ENCODE measurements at places on chromosomes 12 and 14.

DNA sequence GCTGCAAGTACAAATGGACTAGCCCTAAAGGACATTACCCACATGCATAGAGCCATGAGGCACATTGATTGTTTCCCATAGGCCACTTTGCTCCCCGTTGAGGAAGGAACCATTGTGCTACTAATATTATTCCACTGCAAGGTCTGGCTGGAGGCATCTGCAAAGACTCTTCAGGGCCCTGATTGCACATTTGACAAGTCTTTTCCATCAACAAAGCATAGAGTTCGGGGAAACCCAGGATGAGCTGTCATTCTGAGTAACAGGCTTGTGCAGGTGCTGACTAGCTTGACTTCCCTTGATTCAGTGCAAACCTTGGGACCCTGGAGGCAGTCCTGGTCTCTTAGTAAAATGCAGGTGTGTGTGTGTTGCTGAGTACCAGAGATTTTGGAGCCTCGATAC, 73.8 kb downstream of the SUSD6 start:
- DNase-seq: peak; percentile 33

GRCh38 chr14:106058342-106058741, 532.0 kb downstream of the TMEM121 start:
- DNase-seq: no peak

DNA sequence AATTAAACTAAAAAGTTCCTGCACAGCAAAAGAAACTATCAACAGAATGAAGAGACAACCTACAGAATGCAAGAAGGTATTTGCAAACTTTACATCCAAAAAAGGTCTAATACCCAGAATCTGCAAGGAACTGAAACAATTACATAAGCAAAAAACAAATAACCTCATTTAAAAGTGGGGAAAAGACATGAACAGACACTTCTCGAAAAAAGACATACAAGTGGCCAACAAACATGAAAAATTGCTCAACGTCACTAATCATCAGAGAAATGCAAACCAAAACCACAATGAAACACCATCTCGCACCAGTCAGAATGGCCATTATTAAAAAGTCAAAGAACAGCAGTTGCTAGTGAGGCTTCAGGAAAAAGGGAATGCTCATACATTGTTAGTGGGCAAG, 15.2 kb downstream of the PDE6H start:
- no peak for DNase-seq

- no peak for DNase-seq
These were observed 57.6 kb downstream of the C12orf56 start for GRCh38 chr12:64332938-64333337.

DNA sequence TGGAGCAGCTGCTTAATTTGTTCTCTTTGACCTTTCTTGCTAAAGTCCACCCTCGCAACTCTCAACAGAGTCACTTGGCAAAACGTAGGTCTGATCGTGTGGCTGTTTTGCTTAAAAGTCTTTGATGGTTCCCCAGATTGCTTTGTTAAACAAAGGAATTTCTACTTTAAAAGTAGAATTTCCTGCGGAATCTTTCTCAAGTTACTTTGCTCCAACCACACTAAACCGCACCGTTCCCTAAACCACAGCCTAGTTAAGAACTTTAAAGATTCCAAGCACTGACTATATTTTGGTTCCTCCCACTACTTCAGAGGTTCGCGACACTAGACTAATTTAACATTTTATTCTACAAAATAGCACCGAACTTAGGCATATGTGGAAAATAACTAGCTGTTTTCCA, 114.8 kb upstream of the FGD4 start:
- DNase-seq: no peak

- no peak for DNase-seq
These were observed 60.0 kb downstream of the TMTC2 start for GRCh38 chr12:82746668-82747067.

DNA sequence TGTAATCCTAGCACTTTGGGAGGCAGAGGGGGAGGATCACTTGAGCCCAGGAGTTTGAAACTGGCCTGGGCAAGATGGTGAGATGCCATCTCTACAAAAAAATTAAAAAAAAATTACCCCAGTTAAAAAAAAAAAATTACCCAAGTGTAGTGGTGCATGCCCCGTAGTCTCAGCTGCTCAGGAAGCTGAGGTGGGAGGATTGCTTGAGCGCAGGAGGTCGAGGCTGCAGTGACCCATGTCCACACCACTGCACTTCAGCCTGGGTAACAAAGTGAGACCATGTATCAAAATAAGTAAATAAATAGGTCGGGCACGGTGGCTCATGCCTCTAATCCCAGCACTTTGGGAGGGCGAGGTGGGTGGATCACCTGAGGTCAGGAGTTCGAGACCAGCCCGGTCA, 128.8 kb downstream of the VRK1 start:
- DNase-seq: no peak

- no peak for DNase-seq
These were observed 50.9 kb downstream of the MVK start for GRCh38 chr12:109624467-109624866.

- DNase-seq: no peak
These were observed 1.6 kb upstream of the CHD4 start for GRCh38 chr12:6608592-6609281.

GRCh38 chr14:34833549-34834523, 41.3 kb downstream of the BAZ1A start:
- no peak for DNase-seq

DNA sequence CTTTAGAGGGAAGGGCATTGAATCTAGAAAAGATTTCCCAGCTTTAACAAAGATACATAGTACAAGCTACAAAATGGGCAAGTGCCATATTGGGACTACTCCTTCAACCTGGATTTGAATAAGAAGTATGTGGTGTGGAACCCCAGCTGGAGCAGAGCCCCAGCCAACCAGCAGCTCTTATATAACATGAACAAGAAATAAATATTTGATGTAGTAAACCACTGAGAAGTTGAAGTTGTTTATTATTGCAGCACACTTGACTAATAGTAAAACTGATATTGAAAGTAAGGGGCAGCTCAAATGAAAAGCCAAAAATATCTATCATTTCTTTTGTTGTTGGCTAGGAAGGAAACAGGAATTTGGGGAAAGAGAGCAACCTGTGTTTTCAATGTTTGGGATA, 701.8 kb downstream of the TMTC2 start:
- DNase-seq: no peak

- no peak for DNase-seq
These were observed 57.9 kb upstream of the NAV3 start for GRCh38 chr12:77772676-77773298.

DNA sequence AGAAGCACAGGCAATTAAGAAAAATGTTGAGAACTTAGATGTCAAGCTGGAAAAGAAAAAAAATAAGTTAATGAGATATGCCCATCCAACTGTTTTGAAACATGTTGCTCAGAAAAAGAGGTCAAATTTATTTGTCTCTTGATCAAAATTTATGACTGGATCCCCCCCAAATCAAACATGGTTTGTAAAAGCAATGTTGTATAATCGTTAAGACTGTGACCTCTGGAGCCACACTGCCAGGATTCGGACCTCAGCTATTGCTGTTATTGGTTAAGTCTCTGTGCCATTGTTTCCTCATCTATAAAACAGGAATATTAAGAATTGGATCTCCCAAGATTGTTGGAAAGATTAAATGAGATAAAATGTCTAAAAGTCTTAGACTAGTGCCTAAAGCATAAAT, 51.9 kb upstream of the LRRK2 start:
- DNase-seq: no peak

DNA sequence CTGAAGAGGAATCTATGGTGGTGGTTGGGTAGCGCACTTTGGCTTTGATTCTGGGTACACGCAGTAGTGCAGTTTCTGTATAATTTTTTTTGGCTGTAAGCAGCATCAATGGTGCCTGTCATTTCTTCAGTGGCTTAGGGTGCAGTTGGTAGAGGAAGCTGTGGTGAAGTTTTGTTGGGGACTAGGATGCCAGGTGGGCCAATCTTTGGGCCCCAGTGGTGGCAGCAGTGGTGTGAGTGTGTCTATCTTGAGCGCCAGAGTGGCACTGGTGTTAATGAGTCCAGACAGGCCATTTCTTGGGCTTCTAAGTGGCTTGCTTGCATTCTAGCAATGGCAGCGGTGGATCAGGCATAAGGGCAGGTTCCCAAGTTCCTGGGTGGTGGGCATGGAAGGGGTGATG, 33.8 kb upstream of the CCND2 start:
- no peak for DNase-seq

- DNase-seq: no peak
These were observed 207.1 kb upstream of the SLC16A7 start for GRCh38 chr12:59388694-59389093.

- DNase-seq: no peak
These were observed 46.7 kb upstream of the RNU6-8 start for GRCh38 chr14:32249780-32250179.

DNA sequence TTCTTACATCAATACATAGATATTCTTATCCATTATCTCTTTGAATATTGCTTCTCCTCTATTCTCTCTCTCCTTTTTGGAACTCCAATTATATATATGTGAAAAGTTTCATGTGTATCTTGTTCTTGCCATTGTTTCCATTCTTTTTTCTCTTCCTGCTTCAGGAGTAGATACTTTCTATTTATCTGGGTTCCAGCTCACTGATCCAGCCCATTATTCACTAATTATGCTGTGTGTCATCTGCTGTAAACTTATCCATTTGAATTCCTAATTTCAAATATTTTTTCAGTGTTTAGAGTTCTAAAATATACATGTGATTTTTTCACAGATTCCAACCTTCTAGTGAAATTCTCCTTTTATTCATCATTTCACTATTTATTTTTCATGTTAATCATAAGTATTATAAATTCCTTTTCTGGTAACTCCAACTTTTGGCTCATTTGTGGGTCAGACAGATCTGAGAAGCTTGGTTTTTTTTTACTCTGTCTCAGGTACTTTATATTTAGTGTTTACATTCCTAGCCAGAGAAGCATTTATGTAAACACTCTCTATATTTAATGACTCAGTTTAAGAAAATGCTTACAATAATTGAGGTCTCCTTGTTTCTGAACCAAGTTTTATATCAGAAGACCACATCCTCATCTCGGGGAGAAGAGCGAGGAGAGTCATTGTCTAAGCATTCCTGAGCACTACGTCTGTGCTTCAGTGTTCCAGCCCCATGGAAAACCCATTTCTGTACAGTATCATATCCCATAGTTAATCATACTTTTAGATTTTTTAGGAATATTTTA, 15.9 kb upstream of the AMIGO2 start:
- no peak for DNase-seq

DNA sequence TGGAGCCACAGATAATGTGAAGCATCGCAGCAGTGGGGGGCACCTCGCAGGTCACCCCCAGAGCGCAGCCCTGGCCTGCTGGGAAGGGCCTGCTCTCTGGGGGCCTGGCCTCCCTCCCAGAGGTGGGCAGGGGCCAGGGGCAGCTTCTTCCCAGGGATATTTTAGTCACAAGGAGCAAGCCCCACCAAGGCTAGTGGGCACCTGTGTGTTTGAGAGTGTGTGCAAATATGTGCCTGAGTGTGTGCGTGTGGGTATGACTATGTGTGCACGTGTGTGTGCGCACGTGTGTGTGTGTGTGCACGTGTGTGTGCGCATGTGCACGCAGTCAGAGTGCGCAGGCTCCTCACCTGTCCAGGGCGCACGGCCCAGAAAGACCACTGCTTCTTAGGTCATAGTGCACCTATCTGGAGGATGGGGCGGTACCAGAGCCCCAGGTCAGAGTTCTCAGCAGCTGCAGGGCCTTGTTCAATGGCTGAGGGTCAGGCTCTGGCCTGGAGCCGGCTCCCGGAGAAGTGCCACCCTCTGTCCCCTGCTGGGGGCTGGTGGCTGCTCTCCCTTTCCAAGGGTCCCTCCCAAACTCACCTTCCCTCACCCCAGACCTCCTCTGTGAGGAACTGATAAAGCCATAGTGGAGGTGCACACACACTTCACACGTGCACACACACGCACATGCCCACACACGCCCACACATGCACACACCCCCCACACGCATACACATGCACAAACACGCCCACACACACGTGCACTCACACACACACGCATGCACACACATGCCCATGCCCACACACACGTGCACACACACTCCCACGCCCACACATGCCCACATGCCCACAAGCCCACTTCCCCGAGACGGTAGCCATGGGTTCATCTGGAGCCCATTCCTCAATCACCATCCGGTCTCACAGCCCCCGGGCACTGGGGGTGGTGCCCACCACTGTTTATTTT, 128.5 kb downstream of the KIF26A start:
- DNase-seq: no peak

- DNase-seq: no peak
These were observed 25.4 kb upstream of the CPM start for GRCh38 chr12:68958322-68958721.

DNA sequence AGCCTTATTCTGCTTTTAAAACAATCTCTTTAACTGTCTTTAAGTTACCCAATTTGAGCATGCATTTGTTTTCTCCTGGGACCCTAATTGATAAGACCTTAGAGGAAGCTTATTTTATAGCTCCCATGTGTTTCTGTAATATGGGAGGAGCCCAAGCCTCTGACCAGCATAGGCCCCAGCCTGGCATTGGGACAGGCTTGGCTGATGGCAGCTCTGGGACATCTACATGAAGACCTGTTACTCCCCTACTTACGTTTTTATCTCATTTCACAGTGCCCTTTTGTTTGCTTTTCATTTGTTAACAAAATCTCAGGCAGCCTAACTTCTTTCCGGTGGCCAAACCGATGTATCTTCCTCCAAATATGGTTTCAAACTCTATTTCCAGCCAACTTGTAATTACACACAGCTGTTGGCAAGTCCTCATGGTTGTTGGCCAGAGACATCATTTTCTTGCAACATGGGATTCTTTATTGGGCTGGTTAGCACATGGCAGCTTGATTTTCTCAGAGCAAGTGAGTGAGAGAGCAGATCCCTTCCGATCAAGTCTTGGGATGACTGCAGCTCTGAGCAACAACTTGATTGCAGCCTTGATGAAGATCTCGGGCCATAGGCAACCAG, 1117.5 kb downstream of the AACS start:
- no peak for DNase-seq

DNA sequence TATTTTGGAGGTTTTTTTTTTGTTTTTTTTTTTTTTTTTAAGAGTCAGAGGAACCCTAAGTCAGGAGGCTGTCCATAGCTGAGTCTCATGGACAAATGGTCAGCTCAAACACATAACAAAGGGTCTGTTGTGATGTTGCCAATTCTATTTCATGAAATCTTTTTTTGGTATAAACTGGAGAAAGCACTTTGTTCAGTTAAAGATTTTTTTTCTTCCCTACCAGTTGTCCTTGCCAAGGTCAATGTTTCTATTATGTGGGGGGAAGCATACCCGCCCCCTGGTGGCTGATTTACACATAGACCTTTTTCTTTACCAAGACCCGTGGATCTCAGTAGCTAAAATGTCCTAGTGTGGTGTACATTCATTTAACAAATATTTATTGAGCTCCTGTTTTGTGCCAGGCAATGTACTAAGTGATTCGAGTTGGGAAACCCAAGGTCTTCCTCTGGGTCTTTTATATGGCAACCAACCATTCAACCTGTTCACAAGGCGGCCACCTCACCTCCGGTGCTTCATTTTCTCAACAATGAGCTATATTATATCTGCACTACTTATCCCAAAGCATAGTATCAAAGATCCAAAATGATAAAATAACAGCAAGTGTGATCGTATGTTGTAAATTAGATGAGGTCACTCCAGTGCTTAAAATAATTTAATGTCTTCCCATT, 214.5 kb downstream of the PAH start:
- no peak for DNase-seq

Data from activated CD4-positive, CD25-positive, alpha-beta regulatory T cell (primary cell).